ENCODE measurements at places on chromosomes 6 and 20.
A peak's percentile ranks its signal among the peaks of the same experiment; 100 is the strongest.

DNA sequence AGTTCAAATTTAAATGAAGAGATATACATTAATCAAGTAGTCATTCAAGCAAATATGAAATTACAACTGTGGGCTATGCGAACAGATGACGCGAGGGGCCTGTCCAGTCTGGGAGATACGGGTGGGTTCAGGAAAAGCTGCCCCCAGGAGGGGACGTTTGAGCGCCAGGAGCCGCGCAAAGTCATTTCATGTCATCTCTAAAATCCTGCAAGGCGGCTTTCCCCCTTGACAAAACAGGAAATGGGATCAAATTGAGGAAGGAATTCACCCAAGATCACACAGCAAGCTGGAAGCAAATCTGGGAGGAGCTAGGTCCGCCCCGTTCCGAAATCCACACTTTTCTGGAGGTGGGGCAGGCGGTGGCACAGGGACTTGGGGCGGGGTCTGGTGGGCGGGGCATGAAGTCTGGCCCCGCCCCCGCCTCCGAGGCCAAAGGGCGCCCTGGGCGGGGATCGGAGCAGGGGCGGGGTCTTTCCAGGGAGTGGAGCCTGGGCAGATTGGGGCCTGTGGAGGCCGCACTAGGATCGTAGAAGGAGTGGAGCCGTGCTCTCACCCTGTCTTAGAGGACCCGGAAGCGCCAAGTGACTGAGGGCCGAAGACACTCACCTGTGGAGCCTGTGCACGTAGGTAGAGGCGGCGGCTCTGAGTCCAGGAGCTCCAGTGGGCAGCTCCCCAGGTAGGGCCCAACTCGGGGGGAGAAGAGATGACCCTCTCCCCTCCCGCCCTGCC lies at the start of gene LPIN3:
Gene LPIN3, plus strand, starts transcription at position 495 of the 729 bp plus-strand sequence. CDS start 4,983 bp downstream, outside the sequence.
- peak; percentile 37 for DNase-seq

- DNase-seq = peak; percentile 49
These were observed 51.0 kb upstream of the TCF21 start for GRCh38 chr6:133837801-133838349.

DNA sequence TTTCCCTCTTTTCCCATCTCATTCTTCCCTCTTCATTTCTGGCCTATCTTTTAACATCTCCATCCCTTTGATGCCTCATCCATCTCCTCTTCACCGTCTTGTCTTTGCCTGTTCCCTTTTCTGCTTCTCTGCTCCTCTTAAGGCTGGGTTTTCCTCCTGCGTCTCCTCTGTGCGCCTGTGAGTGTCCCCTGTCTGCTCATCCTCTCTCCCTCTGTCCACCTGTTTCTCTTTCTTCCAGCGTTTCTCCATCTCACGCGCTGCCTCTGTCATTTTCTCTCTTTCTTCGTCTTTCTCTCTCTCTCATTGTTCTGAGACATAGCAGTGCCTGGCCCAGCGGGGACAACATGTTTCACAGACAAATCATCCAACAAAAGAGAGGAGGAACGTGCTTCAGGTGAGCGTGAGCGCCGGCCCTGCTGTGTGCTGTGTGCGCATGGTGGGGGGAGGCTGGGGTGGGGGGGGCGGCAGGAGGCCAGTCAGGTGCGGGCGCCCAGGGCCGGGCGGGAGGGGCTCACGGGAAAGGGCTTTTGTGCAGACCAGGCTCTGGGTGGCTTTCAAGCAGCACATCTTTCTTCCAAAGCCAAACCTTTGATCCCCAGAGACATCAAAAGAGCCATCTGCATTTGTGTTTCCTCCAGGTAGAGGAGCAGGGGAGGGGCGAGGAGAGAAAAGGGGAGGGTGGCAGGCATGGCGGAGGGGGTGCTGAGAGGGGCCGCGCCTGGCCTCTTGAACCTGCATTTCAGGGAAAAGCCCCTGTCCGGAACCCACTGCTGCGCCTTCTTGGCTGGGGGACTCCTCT lies 121.3 kb downstream of the VEGFA start:
- DNase-seq = no peak

GRCh38 chr6:133314947-133315346 lies 73.8 kb downstream of the EYA4 start:
- no peak for DNase-seq

GRCh38 chr6:8325743-8326142 lies 109.6 kb downstream of the SLC35B3 start:
- no peak for DNase-seq

Measured in stimulated activated CD4-positive, alpha-beta T cell treated with anti-CD3 and anti-CD28 coated beads, Interleukin-15, amount 100 ng/mL, for 1 hour (primary cell).